ENCODE measurements at places on chromosomes 5 and 9.

DNA sequence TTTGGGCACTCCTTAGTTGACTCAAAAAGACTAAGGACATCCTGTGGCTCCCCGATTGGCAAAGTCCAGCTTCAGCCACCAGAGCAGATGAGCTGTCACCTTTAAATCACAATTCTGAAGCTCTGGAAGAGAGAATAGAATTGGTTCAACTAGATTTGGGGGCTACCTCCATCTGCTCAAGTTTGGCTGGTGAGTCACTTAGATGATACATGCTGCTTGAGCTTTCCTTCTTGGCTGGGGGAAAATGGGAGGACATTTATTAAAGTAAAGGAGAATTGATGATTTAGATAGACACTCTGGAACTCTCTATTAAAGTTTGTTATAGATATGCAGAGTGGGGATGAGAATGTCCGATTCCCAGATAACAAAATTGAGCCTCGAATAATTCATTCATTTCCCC lies 30.0 kb upstream of the GRIA1 start:
- DNase-seq: no peak

DNA sequence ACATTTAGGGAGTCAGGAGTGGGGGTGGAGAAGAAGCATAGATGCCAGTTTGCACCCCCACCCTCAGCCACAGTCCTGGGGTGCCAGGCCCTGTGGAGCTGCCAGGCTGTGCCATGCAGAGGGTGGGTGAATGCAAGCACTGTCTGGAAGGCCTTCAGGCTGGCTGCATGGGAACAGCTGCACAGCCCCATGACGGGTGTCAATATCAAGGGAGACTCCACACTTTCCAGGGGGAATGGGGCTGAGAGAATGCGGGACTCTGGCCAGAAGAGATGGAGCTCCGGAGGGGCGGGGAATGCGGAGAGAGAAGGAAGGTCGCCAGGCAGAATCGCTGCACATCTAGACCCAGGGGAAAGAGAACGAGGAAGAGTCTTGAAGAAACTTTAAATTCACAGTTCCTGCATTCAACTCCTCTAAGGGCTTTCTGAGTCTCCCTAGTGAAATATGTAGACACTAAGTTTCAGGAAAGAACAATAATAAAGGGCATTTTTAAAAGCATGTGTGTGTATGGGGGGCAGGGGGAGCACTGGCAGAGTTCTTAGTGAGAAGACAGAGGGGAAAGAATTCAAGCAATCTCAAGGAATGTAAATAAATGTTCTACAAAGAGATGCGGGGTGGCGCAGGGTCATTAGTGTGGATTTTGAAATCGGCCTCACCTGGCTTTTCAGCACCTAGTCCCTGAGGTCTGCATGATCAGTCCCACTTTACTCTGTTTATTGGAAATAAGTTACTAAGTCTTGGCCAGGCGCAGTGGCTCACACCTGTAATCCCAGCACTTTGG lies 59.1 kb downstream of the BOD1 start:
- no peak for DNase-seq

DNA sequence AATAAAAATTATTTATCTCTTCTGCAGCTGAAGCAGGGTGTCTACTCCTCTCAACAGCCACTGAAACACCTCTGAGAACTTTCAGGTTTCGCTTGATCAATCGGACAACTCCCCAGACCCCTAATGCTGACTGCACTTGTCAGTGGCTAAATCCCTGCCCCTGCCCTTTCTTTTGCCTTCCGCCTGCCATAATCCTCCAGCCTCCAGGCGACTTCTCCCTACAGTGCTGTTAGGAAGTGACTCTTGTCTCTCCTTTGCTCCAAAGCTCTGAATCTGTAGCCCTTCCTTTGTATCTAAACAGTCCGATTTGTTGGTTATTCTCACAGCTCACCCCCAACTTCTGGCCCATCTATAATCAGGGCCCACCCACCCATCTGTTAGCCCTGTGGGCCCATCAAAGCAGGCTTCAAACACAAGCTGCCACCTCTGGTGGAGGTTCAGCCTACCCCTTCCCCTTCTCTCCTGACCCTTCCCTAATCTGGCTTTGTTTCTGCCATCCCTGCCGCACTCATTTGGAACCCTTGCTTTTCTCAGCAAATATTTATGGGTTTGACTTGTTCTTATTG lies 53.7 kb upstream of the IFNK start:
- no peak for DNase-seq

DNA sequence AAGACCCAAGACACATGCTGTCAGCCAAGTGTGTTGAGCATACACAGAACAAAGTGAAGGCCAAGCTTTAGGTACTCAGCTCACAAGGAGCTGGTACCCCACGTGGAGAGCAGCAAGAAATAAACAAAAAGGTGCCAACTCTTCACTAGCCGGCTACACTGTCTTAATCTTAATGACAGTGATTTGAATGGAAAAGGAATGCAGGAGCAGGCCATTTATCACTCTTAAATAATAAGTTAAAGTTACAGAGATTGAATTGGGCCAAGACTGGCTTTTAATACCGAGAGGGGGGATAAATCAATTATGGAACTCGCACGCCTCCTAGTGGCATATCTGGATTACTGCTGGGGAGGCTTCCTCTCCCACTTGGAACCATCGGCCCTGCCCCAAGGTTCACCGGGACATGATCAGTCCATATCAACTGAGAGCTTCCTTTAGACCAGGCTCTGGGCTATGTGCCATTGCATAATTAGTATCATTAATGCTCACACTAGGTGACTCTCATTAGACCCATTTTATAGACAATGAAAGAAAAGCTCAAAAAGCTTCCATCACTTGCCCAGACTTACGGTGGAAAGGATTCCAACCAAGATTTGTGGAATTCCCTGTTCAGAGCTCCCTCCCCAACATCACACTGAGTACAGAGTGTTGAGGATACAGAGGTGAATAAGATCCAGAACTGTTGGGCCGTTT lies 94.0 kb downstream of the ACTL7B start:
- no peak for DNase-seq

DNA sequence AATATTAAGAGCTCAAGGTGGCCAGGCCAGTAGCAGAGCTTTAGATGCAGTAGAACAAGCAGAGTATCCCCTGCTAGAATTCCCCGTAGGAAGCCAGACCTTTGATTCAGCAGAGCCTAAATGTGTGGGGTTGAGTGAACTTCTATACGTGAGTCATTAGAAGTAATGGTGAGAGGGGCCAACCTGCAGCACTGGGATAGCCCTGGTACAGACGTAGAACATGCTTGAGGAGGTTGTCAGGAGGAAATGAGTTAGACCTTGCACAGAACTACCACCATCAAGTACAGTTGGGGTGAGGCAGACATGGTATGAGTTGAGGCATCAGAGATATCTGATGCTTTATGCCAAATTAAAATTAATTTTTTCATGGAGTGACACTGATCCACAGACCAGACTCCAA lies 42.0 kb downstream of the PDCD1LG2 start:
- DNase-seq: no peak

DNA sequence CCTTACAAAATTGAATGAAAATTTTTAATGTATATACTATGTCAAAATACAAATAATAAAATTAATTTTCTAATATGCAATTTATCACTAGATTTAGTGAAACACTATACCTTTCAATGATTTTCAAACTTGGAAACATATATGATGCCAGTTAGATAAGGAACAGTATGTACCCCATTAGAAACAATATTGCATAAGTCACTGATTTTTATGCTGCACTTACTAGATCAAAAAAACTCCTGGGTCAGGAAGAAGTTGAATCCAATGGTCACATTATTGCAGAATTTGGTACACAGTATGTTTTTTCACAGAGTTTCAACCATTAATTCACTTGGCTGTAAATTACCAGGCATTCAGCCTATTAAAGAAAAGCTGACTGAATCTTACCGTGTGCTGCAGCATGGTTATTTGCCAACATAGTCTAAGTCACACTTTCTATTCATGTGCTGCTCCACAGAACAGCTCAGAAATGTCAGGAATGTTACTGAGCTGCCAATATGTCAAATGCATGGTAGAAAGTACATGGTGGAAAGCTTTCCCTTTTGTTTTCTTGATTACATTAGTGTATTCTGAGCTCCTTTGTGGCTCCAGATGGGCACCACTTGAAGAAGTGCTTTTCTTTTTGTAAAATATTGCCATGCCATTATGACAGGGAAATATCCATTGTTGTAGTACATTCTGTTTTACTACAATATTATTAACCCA lies 9.9 kb upstream of the PRR16 start:
- DNase-seq: no peak

GRCh38 chr9:129362287-129363000 lies 184.4 kb upstream of the IER5L start:
- DNase-seq: no peak

GRCh38 chr5:7684826-7685225 lies 166.1 kb downstream of the CFAP90 start:
- DNase-seq: no peak
